GF-D8 (cell line): ENCODE measurements at places on chromosomes 13 and 19.
A peak's percentile ranks its signal among the peaks of the same experiment; 100 is the strongest.

DNA sequence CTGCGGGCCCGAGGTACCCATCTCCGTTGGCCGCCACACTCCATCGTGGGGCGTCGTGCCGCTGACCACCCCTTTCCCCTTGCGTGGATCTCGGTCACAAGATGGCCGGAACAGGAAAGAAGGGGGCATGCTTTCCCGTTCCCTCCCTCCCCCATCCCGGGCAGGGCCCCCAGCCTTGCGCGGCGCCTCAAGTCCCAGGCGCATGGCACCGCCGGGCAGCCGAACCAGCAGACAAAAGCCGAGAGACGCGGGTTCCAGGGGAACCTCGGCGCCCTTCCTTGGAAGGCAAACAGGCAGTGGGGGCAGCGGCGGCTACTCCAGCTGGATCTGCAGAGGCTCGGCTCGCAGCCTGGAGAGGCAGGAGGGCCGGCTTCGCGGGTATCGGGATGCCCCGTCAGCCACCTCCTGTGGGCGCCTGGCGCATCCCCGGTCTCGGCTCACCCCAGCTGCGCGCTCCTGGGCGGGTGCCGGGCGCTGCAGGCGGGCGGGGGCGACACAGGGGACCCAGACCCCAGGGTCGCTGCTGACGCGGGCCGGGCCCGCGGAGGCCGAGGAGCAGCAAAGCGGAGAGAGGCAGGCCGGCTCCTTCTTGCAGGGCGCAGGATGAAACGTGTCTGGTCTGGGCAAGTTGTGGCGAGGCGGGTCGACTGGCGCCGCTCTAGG is 439 bp downstream of the DZIP1 start:
- no peak for DNase-seq

DNA sequence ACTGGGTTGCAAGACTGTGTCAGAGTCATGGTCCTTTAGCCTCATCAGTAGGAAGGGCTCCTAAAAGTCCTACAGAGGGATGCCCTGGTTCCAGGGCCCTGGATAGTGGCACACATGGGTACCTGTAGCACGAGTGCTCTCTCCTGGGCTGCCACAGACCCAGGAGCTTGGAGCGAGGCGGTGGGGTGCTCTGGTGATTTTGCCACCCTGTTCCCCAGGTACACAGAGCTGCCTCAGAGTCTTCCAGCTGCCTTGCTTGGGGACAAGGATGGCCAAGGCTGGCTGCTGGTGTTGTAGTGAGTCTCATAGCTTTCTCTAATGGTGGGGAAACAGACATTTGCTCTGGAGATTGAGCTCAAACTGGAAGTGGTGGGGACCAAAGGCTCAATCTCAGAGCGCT is 53.9 kb upstream of the OLFM4 start:
- DNase-seq, result no peak

DNA sequence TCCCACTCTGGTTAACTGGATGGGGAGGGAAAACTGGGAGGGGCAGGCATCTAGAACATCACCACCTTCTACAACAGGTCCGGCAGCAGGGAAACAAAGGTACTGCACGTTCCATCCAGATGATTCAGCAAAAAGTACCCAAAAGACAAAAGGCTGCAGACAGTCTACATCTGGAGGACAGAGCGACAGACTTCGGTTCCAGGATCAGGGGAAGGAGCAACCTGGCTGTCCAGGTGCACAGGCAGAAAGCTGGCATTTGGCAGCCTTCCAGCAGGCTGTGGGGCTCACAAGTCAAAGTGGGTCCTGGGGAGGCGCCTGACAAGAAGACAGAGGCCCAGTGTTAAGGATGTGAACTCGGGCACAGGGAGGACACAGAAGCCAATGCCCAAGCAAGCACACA is 202.9 kb downstream of the SUCLA2 start:
- DNase-seq, result no peak

- DNase-seq, result no peak
Observed at GRCh38 chr19:47754206-47755064, 9.1 kb downstream of the NOP53 start.

GRCh38 chr19:14514215-14514863 is 3.9 kb downstream of the DNAJB1 start:
- no peak for DNase-seq

DNA sequence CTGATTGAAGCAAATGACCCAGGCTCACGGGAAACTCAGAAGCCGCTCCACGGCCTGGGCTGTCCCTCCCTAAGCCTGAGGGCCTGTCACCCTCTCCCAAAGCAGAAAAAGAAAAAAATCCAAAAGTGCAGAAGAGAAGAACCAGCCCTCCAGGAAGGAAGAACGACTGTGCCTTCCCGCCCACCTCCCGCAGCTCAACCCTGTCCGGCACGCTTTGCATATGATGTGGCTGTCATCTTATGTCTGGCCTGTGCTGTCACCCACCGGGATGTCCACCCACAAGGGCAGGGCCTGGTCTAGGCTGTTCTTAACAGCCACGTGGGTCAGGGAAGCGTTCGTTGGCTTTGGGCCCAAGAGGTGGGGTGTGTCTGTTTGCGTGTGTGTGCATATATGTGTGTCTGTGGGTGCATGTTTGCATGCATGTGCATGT is 13.7 kb downstream of the ZBTB7A start:
- no peak for DNase-seq

GRCh38 chr13:110193491-110193890 is 113.5 kb downstream of the COL4A1 start:
- DNase-seq, result no peak

GRCh38 chr19:3783660-3784584 is 2.3 kb downstream of the MATK start:
- DNase-seq, result no peak

DNA sequence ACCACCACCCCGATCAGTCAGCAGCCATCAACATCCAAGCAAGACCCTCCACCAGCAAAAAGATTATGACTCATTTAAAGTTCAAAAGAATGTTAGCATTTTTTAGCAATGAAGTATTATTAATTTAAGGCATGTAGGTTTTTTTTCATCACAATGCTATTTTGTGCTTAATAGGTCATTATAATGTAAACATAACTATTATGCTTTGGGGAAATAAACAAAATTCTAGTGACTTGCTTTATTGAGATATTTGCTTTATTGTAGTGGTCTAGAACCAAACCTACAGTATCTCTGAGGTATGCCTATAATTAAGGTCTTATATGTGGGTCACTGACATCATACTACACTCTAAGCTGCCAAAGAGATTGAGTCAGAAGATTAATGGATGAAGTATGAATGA is 20.0 kb downstream of the KLF12 start:
- no peak for DNase-seq

DNA sequence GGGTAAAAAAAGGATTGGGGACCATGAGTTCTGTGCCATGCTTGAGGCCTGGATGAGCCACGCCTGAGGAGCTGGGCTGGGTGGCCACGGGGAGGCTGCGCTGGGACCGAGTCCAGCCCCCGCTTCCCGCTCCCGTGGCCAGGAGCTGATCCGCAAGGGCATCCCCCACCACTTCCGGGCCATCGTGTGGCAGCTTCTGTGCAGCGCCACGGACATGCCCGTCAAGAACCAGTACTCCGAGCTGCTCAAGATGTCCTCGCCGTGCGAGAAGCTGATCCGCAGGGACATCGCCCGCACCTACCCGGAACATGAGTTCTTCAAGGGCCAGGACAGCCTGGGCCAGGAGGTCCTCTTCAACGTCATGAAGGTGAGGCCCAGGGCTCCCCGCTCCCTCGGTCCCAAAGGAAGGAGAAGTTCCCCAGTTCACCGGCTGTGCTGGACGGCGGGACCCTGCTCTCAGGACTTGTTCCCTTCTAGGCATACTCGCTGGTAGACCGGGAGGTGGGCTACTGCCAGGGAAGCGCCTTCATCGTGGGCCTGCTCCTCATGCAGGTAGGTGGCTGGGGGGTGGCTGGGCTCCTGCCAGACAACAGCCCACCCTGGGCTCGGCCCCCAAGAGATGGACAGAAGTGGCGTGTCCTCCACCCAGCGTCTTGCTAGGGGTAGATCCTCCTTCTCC is 18.9 kb downstream of the EVI5L start:
- no peak for DNase-seq

- peak; percentile 16 for DNase-seq
Observed at GRCh38 chr19:10424011-10424637, 3.8 kb downstream of the PDE4A start.

DNA sequence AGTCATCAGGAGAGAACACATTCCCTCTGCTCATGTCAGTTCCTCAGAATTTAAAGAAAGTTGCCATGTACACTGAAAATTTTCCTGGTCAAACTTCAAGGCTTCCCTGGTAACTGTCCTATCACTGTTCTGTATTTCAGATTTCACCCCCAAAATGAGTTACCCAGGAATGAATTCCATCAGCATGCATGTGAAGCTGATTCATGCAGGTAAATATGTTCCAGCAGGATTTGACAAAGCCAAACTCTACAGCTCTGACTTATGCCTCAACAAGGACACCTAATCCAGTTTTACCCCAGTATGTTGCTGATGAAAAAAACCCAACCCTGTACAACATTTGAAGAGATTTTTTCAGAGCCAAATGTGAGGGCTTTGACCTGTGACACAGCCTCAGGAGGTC is 21.5 kb downstream of the LIG4 start:
- DNase-seq, result no peak

- DNase-seq, result no peak
Observed at GRCh38 chr19:35559281-35559659, 4.2 kb downstream of the ATP4A start.

DNA sequence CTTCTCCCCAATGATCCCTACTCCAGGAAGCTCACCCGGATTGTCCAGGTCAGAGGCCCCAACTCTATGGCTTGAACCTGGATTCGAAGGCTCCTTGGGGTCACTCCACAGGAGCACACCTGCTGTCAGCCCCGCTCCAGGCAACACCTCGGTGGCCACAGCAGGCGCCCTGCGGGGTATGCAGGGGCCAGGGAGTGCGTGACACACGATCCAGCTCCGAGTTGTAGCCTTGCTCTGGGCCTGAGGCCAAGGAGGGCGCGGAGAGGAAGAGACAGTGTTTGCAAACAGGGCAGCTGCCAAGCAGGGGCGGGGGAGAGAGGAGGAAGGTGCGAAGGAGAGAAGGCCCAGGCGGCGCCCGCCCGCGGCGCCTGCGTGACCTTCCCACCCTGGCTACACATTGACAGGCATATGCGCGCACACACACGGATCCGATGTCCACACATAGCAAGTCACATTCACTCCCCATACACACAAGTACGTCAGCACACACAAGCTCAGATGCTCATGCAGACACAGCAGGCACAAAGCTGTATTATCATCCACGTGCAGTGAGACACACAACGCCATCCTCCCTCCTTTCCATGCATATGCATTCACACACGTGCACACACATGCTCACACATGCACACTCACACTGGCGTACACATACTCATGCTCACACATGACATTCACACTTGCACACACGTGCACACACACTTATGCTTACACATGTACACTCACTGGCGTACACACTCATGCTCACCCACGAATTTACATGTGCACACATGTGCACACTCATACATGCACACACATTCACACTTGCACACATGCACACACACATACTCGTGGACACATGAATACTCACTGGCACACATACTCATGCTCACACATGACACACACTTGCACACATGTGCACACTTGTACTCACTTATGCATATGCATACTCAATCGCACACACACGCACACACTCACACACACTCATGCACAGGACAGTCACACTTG is 10.4 kb downstream of the SBK2 start:
- DNase-seq, result peak; percentile 49

GRCh38 chr19:16628984-16629691 is 1.1 kb upstream of the MED26 start:
- DNase-seq, result no peak

GRCh38 chr13:111153977-111154332 is 38.8 kb downstream of the ARHGEF7 start:
- peak; percentile 53 for DNase-seq

GRCh38 chr19:32751066-32751465 is 31.5 kb downstream of the TDRD12 start:
- DNase-seq, result no peak

GRCh38 chr19:7418596-7418995 is 69.9 kb downstream of the ARHGEF18 start:
- DNase-seq, result no peak

GRCh38 chr19:5291588-5292193 is 48.9 kb downstream of the PTPRS start:
- DNase-seq, result no peak

- DNase-seq, result peak; percentile 49
Observed at GRCh38 chr19:14031719-14032480, at the start of gene IL27RA. TSS of gene IL27RA (plus strand) at chr19:14031762. CDS start at chr19:14031873, 111 bp downstream.

DNA sequence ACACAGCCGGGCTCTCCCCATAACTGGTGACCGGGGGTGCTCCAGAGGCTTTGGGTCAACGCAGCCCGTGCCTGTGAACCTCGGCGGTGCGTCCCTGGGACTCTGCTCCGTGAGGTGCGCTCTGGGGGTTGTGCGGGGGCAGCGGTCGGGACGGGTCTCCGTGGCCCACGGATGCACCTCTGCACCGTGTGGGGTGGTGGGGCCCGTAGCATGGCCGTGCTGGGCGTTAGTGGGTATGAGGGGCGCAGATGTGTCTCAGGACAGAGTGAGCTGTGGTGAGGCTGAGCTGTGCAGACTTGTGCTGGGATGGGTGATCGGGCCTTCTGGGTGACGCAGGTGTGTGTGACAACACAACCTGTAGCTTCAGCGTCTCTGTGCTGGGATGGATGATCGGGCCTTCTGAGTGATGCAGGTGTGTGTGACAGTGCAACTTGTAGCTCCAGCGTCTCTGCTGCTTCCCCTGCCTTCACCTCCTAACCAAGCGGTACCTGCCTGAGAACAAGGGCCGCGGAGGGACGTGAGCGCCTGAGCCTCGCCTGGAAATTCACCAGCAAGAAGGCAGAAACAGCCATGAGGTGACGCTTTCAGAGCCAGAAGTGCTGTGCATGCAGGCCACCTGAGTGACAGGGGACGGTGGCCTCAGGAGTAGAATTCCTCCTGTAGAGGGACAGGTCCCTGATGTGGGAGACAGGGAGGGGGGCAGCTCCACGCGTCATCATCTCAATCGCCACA is 599 bp downstream of the ZNF331 start:
- no peak for DNase-seq

GRCh38 chr19:40419066-40419612 is 6.0 kb upstream of the PRX start:
- no peak for DNase-seq

DNA sequence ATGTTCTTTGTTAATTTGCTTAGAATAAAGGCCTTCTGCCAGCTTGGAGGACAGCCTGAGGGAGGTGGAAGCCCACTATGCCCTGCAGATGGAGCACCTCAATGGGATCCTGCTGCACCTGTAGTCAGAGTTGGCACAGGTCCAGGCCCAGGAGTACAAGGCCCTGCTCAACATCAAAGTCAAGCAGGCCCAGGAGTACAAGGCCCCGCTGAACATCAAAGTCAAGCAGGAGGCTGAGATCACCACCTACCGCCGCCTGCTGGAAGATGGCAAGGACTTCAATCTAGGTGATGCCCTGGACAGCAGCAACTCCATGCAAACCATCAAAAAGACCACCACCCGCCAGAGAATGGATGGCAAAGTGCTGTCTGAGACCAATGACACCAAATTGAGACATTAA is 41.7 kb downstream of the ZNF85 start:
- no peak for DNase-seq

- DNase-seq, result peak; percentile 94
Observed at GRCh38 chr13:50123862-50124535, 108.8 kb downstream of the KCNRG start.

- DNase-seq, result no peak
Observed at GRCh38 chr13:80881942-80882445, 541.1 kb upstream of the SPRY2 start.

GRCh38 chr19:49981603-49982593 is 20.9 kb upstream of the SIGLEC11 start:
- no peak for DNase-seq
